A549 treated with RU486 at 1 μM for 4 hours (cell line): ENCODE measurements at places on chromosomes 1 and 21. TPM values are rescaled to one million over a fixed set of nuclear protein-coding genes. Genes with fewer than 3 reads are reported as not detected.

ERG gene
- 0.21 TPM in 1 of 5 replicates, not detected in the others for total RNA-seq

TENT5C gene
- total RNA-seq, result 0.06 to 0.07 TPM (median 0.06 TPM) in 4 of 5 replicates, not detected in the other

TESK2 gene
- 0.24 to 0.43 TPM (median 0.33 TPM) in 5 replicates for total RNA-seq

MAP3K21 gene
- 6.0 to 12.9 TPM (median 12.1 TPM) in 5 replicates for total RNA-seq

DSCAM gene
- total RNA-seq, result not detected in 5 replicates

MAP1LC3C gene
- total RNA-seq, result 0.21 to 0.23 TPM (median 0.22 TPM) in 3 of 5 replicates, not detected in the others

USH2A gene
- total RNA-seq, result not detected in 5 replicates

EIF4G3 gene
- 14.8 to 22.0 TPM (median 20.9 TPM) in 5 replicates for total RNA-seq

PLA2G2A gene
- not detected in 5 replicates for total RNA-seq

FASLG gene
- total RNA-seq, result not detected in 5 replicates
